Stimulated activated CD8-positive, alpha-beta memory T cell treated with anti-CD3 and anti-CD28 coated beads, Interleukin-12 subunit alpha, Interleukin-12 subunit beta, amount 100 ng/mL, for 1 hour (primary cell): ENCODE measurements at places on chromosomes 12 and 14.

DNA sequence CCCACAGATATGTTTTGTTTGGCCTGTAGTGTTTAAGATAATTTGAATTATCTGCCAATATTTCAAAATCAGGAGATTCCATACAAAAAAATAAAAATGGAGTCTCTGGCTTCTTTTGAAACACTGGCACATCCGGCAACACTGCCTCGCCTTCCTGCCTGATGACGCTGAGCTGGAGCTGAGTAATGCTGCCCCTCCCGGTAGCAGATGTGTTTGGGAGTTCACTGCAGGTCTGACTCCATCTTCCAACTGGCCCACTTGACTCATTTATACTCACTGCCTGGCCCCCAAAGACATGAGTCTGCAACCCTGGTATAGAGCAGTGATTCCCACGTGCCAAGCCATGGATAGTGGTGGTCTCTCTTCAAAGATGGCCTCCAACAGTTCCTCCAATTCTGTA lies 7.4 kb downstream of the CIT start:
- DNase-seq: no peak

- no peak for DNase-seq
These were observed 208.0 kb downstream of the NOVA1 start for GRCh38 chr14:26389646-26390508.

DNA sequence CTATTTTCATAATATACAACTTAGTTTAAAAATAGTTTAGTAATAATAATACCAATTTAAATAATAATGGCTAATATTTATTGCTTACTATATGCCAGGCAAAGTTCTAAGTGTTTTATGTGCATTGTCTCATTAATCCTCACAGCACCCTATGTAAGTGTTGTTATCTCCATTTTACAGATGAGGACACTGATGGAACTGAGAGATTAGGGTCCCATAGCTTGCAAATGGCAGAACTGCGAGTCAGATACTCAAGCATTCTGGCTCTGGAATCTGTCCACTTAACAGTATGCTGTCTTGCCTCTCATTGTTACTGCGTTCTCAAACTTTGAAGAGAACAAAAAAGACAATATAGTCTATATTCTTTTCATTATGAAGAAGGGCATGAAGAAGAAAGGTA lies 19.0 kb downstream of the AP5M1 start:
- DNase-seq: no peak

DNA sequence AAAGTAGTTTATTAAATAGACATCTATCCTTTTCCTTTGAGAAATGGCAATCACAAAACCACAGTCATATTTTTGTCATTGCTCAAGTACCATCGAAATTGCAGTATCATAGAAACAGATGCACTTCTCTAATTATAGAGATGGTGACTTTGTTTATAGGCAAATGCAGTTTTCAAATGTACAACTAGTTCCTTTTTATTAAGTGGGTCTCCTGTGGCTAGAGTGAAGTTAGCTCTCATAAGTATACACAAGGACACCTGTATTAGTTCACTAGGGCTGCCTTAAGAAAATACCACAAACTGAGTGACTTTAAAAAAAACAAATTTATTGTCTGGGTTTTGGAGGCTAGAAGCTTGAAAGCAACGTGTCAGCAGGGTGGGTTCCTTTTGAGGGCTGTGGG lies 62.8 kb downstream of the OTOGL start:
- no peak for DNase-seq

DNA sequence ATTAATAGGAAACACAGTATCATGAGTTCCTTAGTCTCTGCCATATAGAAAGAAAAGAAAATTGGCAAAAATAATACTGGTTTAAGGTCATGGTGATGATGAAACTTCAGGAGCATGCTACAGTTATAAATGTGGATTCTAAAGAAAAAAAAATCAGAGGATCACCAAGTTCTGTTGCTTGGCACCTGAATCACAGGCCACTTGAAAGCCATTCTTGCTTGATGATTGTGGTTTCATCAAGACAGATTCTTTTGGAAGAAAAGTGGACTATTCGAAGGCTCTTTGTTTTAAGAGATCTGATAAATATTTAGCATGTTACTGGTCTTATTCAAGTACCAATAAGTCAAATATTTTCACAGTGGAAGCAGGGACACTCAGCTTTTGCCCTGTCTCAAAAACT lies 148.9 kb downstream of the SAMD4A start:
- DNase-seq: no peak

DNA sequence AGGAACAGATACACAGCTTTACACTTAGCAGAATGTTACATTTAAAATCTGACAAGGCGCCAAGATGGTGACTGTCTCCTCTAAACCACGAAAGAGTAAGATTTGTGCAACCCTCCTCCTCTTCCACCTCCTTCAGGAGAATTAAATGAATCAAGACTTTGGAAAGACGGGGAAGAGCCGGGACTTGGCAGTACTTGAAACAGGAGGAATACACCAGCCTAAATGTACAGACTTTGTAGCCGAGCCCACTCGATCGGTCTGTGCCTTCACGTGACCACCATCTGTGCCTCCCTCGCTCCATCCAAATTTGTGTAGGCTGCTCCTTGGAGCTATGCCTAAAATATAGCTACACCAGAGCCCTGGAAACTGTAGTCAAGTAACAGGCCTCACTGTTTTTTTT lies 38.3 kb downstream of the SSPN start:
- no peak for DNase-seq

DNA sequence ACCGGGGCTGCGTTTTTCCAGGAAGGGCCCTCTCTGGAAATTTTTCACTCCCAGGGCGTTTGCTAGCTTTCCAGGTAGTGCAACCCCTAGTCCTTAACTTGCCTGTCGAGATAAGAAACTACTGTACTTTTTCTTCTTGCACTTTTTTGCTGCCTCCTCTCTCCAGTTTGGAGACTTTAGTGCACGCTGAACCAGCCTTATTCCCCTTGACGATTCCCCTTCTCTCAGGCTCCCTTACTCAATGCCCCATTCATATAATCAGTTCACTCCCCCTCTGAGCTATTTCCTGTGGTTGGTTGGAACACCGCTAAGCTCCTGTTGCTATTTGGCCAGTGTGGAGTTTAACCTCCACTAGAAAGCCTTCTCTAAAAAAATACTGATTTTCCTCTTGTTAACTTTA lies 682 bp downstream of the CREBL2 start:
- DNase-seq: no peak

- no peak for DNase-seq
These were observed 74.3 kb downstream of the LMO3 start for GRCh38 chr12:16531621-16532020.

- DNase-seq: no peak
These were observed 141.6 kb downstream of the ATP23 start for GRCh38 chr12:58082996-58083395.

DNA sequence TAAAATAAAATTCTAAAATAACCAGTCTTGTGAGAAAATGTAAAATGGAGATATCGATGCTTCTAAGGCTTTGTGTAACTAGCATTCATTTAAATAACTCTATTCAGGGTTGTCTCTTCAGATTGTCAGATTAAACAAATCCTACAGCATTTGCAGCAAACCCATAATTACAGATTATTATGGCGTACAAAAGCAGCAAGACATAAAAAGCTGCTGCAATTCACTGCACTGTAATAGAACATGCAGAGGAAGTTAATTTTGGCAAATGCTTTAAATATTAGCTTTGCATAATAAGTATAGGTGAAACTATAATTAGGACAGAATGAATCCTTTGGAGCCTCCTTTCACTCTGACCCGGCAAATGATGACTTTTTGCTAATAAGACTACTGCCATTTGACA lies 98.3 kb downstream of the INSM2 start:
- DNase-seq: no peak

DNA sequence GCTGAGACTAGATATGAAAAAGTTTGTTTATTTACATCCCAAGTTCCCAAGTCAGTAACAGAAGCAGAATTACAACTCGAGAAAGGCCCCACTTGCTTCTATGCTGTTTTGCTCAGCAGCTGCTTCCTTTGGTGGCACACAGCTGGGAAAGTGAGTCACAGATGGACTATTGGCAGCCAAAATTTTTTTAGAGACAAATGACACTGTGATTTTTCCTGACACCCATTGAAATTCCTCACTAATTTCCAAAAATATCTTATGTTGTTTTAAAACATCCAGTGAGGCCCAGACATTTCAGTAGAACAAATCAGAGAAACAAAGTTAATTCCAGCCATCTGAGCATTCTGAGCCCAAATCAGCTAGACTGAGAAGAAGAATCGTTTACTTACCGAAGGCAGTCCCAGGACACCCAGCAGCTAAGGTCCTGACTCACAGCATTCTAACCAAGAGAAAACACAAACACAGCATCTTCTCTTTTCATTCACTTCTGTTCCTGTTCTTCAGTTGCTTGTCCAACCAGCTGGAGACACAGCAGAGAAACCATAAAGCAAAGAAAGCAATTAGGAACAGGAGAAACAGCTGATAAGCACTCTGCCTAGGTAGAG lies 188.3 kb downstream of the DAD1 start:
- no peak for DNase-seq

DNA sequence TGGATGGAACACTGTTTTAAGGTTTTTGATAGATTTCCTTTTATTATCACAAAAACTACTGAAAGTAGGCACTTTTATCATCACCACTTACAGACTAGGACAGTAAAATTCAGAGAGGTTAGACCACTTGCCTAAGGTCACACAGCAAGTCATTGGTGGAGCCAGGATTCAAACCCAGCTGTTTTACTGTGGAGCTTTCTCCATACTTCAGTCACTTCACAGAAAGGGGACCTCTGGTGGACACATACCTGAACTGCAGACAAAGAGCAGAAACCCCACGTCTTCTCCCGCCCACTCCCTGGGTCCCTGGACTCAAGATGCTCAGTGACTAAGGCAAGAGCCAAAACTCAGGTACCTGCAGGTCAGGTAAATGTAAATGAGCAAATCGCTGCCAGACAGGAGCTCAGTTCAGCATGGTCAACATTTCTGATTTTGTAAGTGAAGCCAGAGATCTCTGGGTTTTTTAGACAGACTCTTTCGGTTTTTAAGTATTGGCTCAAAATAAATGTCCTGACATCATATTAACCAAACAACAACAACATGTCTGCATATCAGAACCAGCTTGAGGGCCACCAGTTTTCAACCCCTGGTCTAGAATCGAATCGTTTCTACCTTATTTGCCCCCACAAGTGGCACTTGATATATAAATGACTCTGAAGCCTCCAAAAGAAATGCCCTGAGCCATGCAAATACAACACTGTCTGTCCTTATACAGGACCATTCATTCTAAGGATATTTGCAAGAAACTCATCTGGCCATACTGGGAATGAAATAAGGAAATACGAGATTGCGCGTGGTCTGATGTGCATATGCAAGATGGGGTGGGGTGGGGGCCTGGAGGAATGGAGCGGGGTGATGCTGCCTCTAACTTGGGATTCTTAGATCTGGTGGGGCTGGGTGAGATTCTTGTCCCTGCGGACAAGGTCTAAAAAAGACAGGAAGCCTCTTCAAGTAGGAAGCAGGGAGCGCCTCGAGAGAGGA lies 110.9 kb downstream of the KSR2 start:
- peak; percentile 10 for DNase-seq

- DNase-seq: no peak
These were observed 10.9 kb upstream of the OTX2 start for GRCh38 chr14:56821177-56821576.

GRCh38 chr12:58066296-58066695 lies 124.9 kb downstream of the ATP23 start:
- no peak for DNase-seq

DNA sequence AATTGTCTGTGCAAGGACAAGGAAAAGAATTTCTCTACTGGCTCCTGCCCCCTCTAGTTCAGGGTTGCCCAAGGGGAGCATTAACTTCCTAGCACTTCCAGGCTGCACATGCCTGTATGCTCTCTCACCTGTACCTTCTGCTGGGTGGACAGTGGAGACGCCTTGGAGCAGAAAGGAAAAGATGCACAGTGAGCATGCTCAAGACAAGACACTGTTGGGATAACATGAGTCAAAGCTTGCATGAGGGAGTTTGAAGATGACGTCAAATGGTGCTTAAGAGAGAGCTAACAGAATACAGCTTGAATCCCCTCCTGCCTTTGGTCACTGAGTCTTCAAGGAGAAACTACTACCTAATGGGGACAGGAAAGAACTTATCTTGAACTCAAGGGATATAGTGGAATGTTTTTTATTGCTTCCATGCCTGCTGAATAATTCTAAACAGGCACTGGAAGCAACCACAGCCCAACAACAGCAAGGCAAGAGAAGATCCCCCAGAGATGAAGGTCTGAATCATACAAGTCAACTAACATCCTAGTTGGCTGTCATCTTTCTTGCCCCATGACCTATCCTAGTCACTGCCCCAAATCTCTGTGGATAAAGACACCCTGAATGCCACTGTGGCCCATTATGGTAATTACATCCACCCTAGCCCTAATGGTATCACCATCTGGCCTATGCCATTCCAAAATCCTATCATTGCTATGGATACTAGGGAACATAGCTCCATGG lies 23.5 kb downstream of the RPS6KA5 start:
- DNase-seq: no peak

- DNase-seq: no peak
These were observed at the start of gene COL2A1 for GRCh38 chr12:48004053-48004941. Gene COL2A1, minus strand, starts transcription at chr12:48004476. Its CDS starts 155 bp downstream, at chr12:48004321.

DNA sequence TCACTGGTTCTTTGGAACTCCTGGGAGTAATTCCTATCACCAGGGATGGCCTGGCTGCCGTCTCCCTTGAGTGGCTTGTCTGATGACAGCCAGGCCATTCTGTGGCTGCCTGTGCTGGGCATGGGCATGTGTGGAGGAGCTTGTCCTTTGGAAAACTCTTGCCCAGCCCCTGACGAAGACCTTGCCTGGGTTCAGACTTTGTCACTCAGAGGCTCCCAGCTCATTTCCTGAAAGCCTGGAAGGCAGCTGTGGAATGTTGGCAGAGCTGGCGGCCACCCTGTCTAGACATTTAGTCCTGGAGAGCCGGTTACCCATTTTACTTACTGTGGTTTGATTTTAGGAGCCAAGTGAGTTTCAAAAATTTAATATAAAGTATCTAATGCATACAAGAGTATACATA lies 34.0 kb downstream of the TUNAR start:
- no peak for DNase-seq

- no peak for DNase-seq
These were observed 165.2 kb upstream of the OTX2 start for GRCh38 chr14:56975521-56975920.

DNA sequence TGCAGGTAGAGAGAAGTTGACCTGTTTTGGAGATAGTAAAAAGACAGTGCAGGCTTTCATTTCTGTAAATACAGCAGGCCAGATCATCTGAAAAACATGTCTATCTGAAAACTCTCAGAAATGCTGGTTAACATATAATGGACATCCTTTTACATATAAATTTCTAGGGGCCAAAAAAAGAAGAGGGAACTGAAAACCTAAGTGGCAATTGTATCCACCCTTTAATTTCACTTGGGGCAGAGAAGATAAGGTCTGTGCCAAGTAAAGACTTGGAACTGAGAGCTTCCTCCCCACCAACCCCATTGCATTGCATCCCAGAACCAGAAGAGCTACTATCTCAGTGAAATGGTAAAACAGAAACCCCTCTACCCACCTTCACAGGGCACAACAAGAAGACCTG lies 141.0 kb downstream of the SRGAP1 start:
- no peak for DNase-seq

DNA sequence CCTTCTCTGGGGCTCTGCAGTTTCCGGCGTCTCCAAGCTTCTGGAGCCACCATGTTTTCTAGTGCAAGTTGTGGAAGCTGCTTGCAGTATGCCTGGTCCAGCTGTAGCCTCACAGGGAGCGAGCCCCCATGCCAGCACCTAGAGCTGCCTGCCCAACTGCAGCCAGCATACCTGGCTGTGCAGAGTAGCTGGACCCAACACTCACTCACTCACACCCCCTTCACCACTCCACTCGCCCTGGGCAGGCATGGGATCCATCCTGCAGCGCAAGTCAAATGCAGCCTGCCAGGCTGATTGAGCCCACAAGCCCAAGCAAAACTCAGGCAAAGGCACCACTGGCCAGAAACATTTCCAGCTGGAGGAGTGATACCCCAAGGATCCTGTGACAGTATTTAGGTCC lies 797.3 kb downstream of the SLC16A7 start:
- no peak for DNase-seq

GRCh38 chr12:22624548-22624869 lies 462 bp upstream of the ETNK1 start:
- no peak for DNase-seq
